ENCODE measurements at places on chromosomes 3 and 15.

GRCh38 chr3:66138336-66139313 lies 82.2 kb upstream of the SLC25A26 start:
- DNase-seq: no peak

DNA sequence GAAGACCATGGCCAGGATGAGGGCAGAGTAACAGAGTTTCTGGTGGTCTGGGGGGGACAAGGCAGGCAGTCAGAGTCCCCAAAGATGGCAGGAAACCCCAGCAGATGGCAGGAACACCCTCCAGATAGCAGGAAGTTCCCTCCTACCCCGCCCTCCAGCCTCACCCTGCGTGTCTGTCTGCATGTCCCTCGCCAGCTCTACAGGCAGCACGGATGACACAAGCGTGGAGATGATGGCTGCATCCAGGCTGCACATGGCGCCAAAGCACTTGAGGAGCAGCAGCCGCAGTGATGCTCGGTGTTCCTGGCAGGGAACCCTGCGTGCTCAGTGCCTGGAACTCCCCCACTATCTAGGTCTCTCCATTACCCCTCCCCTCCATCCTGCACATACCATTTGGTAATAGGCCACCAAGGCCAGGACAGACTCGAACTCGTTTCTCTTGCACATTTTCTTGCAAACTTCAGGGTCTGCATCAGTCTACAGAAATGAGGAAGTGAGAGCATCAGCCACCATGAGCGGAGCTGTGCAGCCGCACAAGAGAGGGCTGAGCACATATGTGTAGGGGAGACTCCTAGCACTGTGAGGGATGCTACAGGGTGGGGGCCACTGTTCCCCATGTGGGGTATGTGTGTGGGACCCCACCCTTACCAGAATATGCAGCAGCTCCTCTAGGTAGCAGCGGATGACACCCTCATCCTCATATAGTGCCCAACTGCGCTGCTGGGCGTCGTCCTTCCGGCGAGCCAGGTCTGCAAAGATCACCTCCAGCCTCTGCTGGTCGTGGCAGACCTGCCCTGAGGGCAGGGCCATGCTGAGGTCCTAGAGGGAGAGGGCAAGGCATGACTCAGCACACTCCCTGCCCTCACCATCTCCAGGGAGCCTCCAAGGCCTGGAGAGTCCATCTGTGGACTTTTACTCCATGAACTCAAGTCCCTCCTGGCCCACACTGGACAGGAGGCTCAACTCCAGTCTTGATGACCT lies 6.0 kb downstream of the NCKIPSD start:
- DNase-seq: no peak

DNA sequence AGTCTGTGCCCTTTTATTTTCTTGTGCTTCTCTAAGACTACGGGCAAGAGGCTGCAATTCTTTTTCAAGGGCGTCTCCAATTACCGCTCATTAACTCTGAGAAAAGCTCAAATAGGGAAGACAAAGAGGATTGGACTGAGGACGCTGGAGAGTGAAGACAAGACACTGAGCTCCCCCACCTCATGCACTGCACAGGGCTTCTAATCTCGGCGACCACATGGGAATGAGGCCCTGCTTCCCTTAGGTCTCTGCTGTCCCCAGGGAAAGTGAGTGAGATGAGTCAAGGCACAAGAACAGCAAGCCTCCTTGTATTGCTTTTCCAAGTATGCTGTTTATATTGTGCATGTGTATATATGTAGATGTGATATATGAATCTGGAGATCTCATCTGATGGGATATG lies 392.2 kb upstream of the CFAP20DC start:
- DNase-seq: no peak

DNA sequence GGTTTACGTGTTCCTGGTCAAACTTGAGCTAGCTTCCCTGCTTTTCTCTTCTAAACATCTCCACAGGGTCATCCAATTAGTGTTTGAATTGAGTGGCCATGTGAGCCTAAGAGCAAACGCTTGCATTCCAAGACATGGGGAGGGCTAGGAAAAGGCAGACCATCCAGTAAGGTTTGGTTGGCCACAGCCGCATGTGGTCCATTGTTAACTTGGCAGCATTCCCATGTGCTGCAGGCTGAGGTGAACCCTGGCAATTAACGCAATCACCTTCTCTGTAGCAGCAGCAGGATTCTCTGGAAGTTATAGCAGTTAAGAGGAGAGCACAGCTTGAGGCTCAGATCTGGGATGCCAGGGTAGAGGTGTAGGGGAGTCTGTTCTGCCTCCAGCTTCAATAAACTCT lies 502.2 kb upstream of the LMCD1 start:
- no peak for DNase-seq

DNA sequence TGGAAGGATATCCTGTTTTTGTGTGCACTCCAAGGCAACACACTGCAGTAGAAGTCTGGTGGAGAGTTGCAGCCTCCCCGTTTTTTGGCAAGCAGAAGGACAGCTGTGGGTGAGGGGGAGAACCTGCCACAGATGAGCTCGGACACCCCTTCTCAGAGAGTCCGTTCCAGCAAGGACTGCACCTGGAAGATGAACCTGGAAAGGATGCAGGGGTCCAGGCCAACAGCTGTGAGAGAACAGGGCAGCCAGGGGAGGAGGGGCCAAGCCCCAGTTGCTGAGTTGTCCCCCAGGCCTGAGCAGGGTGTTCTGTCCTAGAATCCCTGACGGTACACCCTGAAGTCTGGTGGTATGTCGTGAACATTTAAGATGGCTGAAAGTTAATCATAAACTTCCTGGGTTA lies 30.2 kb downstream of the ZXDC start:
- DNase-seq: no peak

GRCh38 chr3:42979044-42979972 lies at the start of gene GASK1A:
TSS of gene GASK1A (plus strand) at chr3:42979311. CDS start at chr3:42979643, 332 bp downstream.
- DNase-seq: no peak
